ENCODE measurements at places on chromosomes 4 and X. TPM values are rescaled to one million over a fixed set of nuclear protein-coding genes. Genes with fewer than 3 reads are reported as not detected.

The UBA1 gene
- total RNA-seq: 350 TPM

The RHOXF1 gene
- 0.52 TPM for total RNA-seq

The KCNE5 gene
- total RNA-seq: 2.6 TPM

The DCAF8L1 gene
- not detected for total RNA-seq

The WNK3 gene
- 17.2 TPM for total RNA-seq

The EFHC2 gene
- 1.5 TPM for total RNA-seq

The OTUD6A gene
- not detected for total RNA-seq

The FGFR3 gene
- total RNA-seq: 37.6 TPM
